ENCODE measurements at places on chromosomes 5 and 9.

GRCh38 chr5:129245489-129245888 lies 150.9 kb downstream of the ISOC1 start:
- no peak overlapping the region for H3K27ac ChIP-seq
- no peak for DNase-seq
- no peak overlapping the region for H3K4me3 ChIP-seq
- no peaks in the 10 kb centered on the region for H3K36me3 ChIP-seq
- H3K27me3 ChIP-seq, result no peaks in the 10 kb centered on the region
- H3K4me1 ChIP-seq, result no peaks in the 10 kb centered on the region

DNA sequence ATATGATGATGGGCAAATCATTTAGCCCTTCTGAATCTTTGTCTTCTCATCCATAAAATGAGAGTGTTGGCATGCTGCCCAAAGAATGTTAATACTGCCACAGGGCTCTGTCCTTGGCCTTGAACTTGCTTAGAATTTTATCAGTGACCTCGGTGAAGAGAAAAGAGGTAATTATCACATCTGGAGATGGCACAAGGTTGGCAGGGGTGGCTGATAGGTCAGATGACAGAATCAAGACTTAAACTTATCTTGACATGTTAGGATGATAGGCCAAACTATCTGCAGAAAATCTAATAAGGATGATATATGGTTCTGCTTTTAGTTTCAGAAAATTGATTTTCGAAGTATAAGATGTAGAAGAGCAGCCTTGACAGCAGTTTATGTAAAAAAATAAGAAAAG lies 599.1 kb upstream of the CLINT1 start:
- no peak overlapping the region for H3K27ac ChIP-seq
- DNase-seq, result no peak

DNA sequence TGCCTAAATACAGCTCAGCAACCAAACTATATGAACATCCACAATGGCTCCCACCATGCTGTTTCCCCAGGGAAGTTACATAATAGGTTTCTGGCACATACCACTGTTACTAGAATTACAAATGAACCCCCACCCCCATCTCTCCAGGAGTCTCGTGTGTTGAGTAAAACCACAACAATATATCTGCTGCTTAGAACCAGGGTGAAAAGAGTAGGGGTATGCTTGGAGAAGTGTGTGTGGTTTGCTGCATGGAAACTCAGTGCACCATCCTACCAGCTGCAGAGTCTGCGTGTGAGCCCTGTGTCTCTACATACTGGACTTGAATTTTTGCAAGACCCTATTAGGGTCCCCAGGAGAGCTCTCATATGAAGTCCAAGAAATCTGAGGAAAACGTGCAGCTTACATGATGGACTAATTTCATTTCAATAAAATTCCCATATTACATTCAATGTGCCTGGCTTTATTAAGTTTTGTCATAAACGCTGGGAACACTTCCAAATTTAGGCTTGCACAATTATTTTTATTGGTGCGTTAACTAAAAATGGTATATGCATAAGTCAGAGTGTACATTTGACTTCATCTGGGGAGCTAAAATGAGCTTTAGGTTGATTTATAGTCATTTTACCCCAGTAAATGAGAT lies 104.5 kb upstream of the NFIB start:
- H3K27me3 ChIP-seq, result no peaks in the 10 kb centered on the region
- H3K27ac ChIP-seq, result no peak overlapping the region
- DNase-seq, result no peak
- H3K36me3 ChIP-seq, result no peaks in the 10 kb centered on the region

DNA sequence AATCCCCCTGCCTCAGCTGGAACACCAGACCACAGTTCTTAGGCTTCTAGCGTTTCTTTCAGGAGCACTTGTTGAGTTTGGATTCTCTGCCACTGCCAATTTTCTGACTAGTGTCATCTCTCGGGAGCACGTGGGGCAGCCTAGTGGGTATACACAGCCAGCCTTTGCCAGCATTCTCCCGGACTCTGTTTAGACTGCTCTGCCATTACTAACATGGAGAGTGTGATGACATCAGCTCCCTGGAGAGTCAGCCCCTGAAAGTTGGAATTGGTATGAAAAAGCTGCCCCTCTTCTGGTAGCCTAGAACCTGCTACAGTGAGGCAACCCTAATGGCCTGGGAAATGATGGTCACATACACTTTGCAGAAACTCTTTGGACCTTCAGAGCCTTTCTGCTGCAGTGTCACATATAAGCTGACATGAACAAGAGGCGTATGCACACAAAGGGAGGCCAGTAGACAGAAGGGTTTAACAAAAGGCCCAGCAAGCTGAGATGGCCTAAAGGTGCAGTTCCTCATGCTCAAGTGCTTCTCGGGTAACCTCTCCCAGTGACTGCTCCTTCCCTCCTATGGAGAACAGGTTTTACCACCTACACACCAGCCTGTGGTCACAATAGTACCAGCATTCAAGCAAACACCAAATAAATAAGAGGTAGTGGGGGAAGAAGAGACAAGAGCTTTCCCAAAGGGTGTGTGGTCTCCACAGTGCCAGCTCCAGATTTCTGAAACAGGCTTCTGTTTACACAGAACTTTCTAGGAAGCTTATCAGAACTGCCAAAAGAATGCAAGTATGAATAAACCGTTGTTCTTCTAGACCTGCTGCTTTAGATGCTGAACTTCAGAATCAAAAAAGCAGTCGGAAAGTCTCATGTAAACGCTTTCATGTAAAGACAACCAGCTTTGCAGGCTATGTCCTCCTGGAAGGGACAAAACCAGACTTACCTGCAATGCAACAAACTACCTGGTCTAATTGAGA lies 16.5 kb downstream of the SPACA9 start:
- no peaks in the 10 kb centered on the region for H3K4me1 ChIP-seq
- H3K4me3 ChIP-seq, result no peak overlapping the region
- H3K27me3 ChIP-seq, result no peaks in the 10 kb centered on the region

DNA sequence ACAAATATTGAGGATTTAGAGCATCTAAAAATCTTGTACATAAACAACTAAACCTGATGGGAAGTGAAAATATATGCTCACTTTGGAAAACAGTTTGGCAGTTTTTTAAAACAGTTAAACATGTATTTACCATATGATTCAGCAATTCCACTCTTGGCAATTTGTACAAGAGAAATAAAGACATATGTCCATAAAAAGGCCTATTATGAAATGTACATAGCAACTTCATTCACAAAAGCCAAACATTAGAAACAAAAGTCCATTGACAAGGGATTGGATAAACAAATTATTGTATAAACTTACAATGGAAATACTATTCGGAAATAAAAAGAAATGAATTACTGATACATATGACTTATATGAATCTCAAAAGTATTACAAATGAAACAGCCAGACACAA lies 196.2 kb upstream of the SLC24A2 start:
- H3K27ac ChIP-seq, result no peak overlapping the region
- H3K4me1 ChIP-seq, result no peaks in the 10 kb centered on the region
- no peak overlapping the region for H3K4me3 ChIP-seq

- H3K27me3 ChIP-seq, result no peaks in the 10 kb centered on the region
- H3K36me3 ChIP-seq, result no peaks in the 10 kb centered on the region
- H3K4me3 ChIP-seq, result peak overlapping the region; percentile 27
- peak overlapping the region; percentile 49 for H3K27ac ChIP-seq
- no peaks in the 10 kb centered on the region for H3K4me1 ChIP-seq
Measured at GRCh38 chr5:66958201-66958979, 238.2 kb downstream of the CD180 start.

DNA sequence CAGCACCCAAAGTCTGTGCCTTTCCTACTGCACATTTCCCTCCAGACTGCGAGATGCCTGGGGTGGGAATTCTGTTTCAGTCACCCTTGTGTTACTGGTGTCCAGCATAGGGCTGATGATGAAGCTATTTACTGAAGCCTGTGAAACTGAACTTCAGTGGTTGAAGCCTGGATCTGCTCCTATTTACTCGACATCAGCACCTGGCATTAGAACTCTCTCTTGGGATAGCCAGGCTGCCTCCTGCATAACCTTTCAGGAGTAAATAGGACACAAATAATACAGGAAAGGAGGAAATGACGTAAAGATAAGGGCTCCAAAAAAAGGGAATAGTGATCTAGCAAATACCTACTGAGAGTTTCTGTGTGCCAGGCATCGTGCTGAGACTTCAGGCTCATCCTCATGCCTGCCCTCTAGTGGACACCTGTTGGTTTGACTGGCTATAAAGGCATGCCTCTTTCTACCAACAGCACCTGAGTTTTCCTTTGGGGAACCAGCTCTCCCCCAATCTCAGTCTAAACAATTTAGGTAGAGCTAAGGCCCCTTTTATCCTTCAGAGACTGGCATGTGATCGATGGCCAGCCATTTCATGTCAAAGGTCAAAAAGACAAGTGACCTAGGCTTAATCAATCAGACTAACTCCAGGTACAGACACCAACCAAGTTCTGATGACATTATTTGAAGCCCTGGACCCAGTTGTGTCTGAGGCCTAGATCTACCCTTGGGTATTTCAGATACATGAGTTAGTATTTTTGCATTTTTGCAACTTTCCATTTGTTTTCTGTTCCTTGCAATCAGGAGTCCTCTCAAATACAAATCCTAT lies 192.1 kb upstream of the TRIM32 start:
- H3K4me3 ChIP-seq, result no peak overlapping the region
- H3K36me3 ChIP-seq, result no peaks in the 10 kb centered on the region
- H3K27ac ChIP-seq, result no peak overlapping the region
- DNase-seq, result no peak
